ENCODE measurements at places on chromosomes 2 and 18.
A peak's percentile ranks its signal among the peaks of the same experiment; 100 is the strongest.

DNA sequence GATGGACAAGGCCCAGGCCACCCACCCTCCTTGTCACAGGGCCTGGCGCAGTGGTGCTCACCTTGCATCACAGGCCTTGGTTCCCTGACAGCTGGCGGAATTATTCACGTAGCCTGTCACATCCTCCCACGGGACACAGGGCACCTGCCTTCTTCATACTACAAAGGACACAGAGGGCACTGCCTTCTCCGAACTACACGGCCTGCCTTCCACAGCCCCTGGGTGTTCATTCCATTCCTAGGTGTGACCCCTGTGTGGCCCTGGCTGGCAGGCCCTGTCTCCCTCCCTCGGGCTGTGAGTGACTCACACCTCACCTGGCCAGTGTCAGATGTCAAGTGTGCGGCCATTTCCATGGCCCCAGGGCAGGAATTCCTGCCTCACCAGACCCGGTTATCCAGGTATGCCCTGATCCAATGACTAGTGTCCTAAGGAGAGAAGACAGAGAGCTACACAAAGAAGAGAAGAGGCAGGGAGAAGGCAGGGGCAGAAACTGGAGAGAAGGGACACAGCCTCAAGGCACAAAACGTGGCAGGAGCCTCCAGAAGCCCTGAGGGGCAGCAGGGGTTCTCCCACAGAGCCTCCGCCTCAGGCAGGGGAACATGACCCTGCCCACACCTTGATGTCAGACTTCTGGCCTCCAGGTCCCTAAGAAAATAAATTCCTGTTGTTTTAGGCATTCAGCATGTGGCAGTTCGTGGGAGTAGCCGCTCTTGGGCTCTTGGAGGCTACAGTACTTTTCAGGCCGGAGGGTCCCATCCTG, 43.4 kb downstream of the MBP start:
- no peak for DNase-seq

DNA sequence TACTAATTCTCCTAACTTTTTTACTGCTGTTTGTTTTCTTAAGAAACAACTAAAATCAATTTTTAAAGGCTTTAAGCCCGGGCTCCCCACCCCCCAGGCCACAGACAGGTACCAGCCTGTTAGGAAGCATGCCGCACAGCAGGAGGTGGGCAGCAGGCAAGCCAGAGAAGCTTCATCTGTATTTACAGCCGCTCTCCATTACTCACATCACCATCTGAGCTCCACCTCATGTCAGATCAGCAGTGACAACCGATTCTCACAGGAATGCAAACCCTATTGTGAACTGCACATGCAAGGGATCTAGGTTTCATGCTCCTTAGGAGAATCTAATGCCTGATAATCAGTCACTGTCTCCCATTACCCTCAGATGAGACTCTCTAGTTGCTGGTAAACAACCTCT, 517.0 kb downstream of the NRXN1 start:
- DNase-seq: peak; percentile 31

- DNase-seq: no peak
These were observed 259.1 kb downstream of the STK39 start for GRCh38 chr2:167988296-167988695.

- DNase-seq: no peak
These were observed 56.1 kb downstream of the ASAP2 start for GRCh38 chr2:9262671-9263171.

DNA sequence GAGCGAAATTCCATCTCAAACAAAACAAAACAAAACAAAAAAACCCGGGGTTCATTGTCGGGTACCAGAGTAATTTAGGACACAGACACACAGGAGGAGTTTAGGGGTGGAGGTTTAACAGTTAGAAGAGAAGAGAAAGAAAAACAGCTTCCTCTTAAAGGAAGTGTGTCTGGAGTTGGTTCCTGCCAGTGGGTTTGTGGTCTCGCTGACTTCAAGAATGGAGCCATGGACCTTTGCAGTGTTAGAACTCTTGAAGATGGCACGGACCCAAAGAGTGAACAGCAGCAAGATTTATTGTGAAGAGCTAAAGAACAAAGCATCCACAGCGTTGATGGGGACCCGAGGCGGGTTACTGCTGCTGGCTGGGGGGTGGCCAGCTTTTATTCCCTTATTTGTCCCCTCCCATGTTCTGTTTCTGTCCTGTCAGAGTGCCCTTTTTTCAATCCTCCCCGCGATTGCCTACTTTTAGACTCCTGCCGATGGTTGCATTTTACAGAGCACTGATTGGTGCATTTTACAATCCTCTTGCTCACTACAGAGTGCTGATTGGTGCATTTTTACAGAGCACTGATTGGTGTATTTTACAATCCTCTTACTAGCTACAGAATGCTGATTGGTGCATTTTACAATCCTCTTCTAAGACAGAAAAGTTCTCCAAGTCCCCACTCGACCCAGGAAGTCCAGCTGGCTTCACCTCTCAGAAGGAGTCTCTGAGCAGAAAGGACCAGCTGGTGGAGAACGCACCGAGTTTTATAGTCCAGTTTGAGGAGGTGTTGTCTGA, 28.7 kb upstream of the ATP8B1 start:
- no peak for DNase-seq

DNA sequence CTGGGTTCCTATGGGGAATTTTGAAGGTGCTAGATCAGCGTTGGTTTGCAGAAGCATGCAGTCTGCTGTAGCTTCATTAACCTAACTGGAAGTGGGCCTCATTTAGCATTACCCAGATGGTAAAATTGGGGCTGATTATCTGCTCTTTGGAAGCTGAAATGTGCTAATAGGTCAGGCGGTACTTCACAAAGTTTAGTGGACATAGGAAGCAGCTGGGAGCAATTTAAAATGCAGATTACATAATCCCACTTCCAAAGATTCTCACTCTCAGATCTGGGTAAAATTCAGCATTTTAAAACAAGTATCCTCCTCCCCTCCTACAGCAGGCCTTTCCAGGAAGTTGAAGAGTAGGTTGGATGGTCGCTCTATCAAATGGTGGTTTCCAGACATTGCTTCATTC, 907.0 kb downstream of the CPS1 start:
- no peak for DNase-seq

- DNase-seq: no peak
These were observed 299.9 kb downstream of the CCDC74A start for GRCh38 chr2:131827481-131828163.

DNA sequence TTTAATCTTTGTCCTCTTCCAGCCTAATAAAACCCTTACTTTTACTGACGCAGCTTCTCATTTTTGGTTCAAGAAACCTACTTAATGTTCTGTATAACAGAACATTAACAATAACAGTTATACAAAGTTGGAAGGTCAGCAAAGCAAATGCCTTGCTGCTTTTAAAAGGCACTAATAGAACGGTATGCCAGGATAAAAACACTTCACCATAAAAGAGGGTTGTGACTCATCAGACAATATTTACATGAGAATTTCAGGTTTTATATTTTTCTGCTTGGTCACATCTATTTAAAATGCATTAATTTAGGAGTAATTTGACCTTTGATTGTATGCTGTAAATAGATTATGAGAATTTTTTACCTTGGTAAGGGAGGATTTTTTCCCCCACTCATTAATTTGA, 3.0 kb downstream of the KLHL41 start:
- no peak for DNase-seq

GRCh38 chr2:47569658-47570475, 166.9 kb downstream of the MSH2 start:
- no peak for DNase-seq

DNA sequence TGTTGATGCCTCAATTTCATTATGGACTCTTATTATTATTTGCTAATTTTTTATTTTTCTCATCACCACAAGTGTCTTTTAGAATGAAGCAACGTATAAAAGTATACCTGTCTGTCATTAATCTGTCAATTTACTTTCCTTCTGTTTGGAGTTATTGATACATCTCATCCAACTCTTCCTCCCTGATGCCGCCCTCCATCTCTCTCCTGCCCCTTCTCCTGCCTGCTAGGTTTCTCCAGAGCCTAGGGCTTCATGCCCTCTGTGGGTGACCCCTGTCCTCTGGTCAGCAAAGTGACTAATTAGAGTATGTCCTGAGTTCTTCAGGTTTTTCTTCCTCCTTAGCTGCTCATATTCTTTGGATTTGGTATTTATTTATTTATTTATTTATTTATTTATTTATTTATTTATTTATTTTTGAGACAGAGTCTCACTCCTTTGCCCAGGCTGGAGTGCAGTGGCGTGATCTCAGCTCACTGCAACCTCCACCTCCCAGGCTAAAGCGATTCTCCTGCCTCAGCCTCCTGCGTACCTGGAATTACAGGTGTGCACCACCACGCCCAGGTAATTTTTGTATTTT, 162.5 kb upstream of the MYCN start:
- DNase-seq: no peak

- DNase-seq: no peak
These were observed 46.7 kb downstream of the PLA2R1 start for GRCh38 chr2:160015746-160016145.

DNA sequence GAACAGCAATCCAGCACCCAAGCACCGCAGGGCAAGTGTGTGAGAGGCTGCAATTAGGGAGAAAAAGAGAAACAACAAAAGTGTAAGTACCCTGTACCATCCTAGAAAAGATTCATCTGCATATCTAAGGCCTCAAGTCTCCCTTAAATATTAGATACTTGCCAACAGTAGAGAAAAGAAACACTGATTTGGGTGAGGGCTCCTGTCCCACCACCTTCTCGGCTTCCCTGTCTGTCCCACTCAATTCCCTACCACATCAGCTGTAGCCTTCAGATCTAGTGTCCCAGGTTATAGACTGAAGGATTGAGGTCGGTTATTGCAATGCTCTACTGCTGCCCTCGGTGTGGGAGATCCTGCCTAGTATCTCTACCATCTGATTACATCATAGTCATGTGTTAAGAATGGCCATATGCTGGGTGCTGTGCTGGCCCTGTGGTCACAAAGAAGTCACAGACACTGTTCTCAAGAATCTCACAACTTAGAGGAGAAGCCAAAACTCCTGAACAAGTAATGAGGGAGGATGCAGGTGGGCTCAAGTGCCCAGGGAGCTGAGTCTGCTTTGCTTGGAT, 2.5 kb downstream of the RAX start:
- no peak for DNase-seq

DNA sequence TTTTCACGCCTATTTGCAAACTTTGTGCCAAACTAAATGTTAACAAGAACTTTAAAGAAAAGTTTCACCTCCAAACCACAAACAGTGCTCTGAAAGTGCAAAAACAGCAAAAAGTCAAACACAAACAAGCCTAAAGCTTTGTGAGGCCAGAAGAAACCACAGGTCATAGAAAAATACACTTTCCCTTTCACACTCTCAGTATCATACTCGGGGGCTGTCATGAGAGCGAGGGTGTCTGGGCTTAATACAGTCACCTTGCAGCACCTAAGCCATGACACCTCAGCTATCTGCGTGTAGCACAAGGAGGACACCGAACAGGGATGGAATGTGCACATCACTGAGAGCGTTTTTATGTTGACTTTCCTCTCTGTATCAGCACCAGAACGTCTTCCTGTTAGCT, 26.6 kb upstream of the SEH1L start:
- no peak for DNase-seq

GRCh38 chr2:54176577-54176976, 61.2 kb downstream of the ACYP2 start:
- peak; percentile 7 for DNase-seq

- no peak for DNase-seq
These were observed 1.1 kb downstream of the DIPK1C start for GRCh38 chr18:74456017-74456348.

- DNase-seq: no peak
These were observed 12.9 kb downstream of the GPR17 start for GRCh38 chr2:127658641-127659407.

DNA sequence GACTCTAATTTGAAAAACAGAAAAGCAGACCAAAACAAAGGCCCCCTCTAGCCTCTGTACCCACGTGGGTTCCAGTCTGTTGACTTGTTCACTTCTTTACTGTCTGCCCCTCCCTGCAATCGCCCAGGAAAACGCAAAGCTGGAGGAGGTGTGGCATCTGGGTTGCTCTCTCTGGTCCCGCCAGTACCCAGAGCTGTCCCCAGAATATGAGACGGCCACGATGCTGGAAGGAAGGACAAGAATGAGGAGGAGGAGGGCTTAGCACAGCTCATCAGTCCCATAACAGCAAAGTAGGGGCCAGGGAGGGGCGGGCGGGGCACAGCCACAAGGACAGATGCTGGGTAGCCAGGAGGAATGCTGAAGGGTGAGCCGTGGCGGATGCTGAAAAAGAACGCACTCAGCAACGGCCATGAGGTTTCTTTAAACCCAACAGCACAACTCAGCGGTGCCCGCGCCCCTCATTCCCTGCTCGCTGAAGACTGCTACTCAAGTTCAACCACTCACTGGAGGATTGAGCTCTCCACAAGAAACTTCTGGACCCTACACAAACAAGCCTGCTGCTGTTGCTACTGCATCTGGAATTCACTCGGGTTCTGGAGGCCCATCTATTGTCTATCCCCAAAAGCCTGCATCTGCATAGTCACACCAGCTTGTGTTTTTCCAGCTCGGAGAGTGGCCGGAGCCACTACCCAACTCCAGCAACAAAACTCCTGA, 187.7 kb downstream of the HDAC4 start:
- no peak for DNase-seq

Data from iPS DF 6.9 (cell line).